ENCODE measurements at places on chromosomes 1 and 21.
A peak's percentile ranks its signal among the peaks of the same experiment; 100 is the strongest.

DNA sequence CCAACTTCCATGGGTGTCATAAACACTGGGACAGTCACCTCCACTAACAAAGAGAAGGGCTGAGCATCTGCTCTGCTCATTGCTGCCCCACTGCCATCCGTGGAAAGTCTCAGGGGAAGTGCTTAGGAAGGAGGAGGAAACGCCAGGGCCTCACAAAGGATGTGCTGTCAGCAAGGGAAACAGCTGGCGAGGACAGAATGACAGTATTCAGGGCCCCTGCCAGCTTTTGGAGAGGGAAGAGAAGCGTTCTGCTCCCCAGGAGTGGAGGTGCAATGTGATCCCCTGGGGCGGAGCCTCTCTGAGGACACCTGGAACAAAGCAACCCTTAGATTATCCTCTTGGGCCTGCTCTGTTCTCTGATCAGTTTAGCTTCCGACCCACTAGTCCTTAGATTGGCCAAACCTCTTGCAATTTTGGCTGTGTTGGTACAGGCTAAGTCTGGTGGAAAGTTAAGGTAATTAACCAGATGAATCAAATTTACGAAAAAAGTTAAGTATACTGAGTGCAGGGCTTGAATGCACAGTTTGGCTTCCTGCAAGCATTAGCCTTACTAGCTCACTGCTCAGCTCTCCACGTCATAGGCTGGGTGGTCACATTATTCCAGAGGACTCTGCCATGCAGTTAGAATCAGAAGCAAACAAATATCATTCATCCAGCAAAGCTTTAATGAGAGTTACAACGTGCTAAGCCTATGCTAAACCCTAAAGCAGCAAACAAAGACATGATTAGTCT, 170.2 kb upstream of the NFIA start:
- no peak for DNase-seq

DNA sequence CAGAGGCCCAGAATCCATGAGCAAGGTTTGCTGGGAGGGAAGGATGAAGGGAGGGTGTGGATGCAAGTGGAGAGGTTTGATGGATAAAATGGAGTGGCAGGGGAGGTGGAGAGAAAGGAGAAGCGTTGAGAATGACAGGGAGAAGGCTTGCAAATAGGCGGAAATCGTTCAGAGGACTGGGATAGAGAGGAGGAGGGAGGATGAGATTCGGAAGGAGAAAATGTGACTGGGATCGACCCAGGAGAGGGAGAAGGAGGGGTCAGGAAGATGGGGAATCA, 376 bp downstream of the AVPR1B start:
- DNase-seq = no peak

GRCh38 chr21:25890001-25890400, 155.2 kb downstream of the GABPA start:
- no peak for DNase-seq

GRCh38 chr21:26534517-26534916, 38.6 kb downstream of the CYYR1 start:
- no peak for DNase-seq

DNA sequence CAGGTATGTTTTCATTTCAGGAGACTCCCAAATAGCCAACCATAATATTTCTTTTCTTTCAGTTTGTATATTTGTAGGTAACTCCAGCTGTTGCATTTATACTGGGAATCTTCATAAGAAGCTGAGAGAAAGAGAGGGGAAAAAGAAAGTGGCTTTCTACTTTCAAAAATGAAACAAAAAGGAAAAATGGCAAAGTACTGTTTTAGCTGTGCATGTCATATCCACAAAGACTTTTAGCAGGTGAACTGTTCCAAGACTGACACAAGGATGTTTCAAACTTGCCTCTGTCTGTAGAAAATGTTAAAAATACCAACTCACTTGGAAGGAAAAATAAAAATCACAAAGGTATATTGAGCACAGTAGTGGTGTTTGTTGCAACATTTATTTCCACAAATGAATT, 41.9 kb upstream of the CACYBP start:
- peak; percentile 13 for DNase-seq

GRCh38 chr21:35399706-35400105, 350.6 kb upstream of the RUNX1 start:
- no peak for DNase-seq

GRCh38 chr1:119659628-119660027, 11.6 kb upstream of the ZNF697 start:
- no peak for DNase-seq

Measured in CD4-positive, alpha-beta T cell treated with Interferon alpha-2 for 1 hour (primary cell).